ENCODE measurements at places on chromosomes 13 and 19. TPM values are rescaled to one million over a fixed set of nuclear protein-coding genes. Genes with fewer than 3 reads are reported as not detected.

GRCh38 chr13:22828081-22828480 is 352.7 kb upstream of the SGCG start:
- no peak for DNase-seq
- no peak overlapping the region for H3K4me3 ChIP-seq
- no peaks in the 10 kb centered on the region for H3K36me3 ChIP-seq
- no peaks in the 10 kb centered on the region for H3K4me1 ChIP-seq
- H3K27me3 ChIP-seq = no peaks in the 10 kb centered on the region

GRCh38 chr13:71685072-71685471 is 181.9 kb downstream of the DACH1 start:
- H3K36me3 ChIP-seq = no peaks in the 10 kb centered on the region
- H3K4me3 ChIP-seq = no peak overlapping the region
- H3K27me3 ChIP-seq = peaks cover 2% of the 10 kb centered on the region
- DNase-seq = no peak
- H3K27ac ChIP-seq = no peak overlapping the region
- H3K4me1 ChIP-seq = no peaks in the 10 kb centered on the region

DNA sequence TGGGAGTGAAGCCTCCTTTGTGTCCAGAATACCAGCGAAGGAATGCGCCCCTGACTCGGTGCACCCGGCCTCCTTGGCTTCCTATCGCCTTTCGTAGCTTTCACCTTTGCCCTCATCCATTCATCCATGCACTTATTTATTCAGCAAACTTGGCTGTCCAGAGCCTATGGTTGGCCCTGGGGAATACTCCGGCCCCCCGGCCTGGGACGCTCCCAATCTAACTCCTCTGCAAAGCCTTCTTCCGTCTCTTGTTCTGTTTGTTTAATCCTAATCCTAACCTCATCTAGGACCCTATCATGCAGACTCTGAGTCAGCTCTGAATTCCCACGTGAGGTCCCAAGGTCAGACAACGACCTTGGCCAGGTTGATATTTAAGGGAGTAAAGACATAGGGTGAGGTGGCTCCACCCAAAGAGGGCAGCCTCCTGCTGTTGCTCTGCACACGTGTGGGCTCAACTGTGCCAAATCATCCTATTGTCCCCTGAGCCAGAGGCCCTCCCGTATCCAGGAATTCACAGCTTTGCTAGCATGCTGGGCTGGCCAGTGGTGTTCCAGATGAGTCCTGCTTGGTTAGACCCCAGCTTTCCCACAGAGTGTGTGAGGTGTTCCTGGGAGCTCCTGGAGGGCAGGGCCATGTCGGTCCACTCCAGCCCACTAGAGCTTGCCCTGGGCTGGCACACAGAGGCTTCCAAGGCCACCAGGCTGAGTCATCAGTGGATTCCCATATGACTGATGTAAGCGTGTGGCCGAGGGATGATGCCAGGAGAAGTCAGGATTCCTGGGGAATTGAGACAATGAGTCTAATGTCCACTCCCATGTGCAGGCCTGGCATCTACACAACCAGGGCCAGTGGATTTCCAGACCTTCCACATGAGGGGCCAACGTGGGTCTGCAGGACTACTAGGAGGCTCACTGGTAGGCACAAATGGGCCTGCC is 6.5 kb upstream of the CCNE1 start:
- no peaks in the 10 kb centered on the region for H3K4me1 ChIP-seq
- H3K27me3 ChIP-seq = no peaks in the 10 kb centered on the region
- no peaks in the 10 kb centered on the region for H3K36me3 ChIP-seq
- H3K27ac ChIP-seq = no peak overlapping the region
- H3K4me3 ChIP-seq = no peak overlapping the region

- no peak for DNase-seq
- H3K27me3 ChIP-seq = peaks cover 20% of the 10 kb centered on the region
- no peak overlapping the region for H3K27ac ChIP-seq
- H3K4me3 ChIP-seq = no peak overlapping the region
- no peaks in the 10 kb centered on the region for H3K4me1 ChIP-seq
Observed at GRCh38 chr19:13463296-13463695, 43.0 kb downstream of the CACNA1A start.

ZNF607 gene
- total RNA-seq = 6.8 TPM

DNA sequence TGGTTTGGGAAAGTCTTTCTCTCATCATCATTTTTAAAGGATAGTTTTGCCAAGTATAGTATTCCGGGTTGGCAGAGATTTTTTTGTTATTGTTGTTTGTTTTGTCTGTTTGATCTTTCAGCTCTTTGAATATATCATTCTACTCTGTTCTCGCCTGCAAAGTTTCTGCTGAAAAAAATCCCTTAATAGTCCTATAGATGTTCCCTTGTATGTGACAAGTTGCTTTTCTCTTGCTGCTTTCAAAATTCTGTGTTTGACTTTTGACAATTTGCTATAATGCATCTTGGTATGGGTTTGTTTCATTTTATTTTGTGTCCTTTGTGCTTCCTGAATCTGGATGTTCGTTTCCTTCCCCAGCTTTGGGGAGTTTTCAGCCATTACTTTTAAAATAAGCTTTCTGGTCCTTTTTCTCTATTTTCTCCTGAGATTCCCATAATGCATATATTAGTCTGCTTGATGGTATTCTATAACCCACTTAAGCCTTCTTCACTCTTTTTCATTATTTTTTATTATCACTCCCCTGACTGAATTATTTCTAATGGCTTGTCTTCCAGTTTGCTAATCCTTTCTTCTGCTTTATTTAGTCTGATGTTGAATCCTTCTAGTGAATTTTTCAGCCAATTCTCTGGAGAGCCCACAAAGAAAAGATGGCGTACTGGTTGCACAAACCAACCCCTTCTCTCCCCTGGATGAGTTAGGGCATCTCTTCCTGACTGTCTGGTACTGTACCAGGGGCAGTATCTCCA is 14.6 kb downstream of the ZNF569 start:
- no peaks in the 10 kb centered on the region for H3K27me3 ChIP-seq
- no peak for DNase-seq
- H3K27ac ChIP-seq = peak overlapping the region; percentile 22
- H3K4me3 ChIP-seq = no peak overlapping the region
- H3K36me3 ChIP-seq = peaks cover 81% of the 10 kb centered on the region

GRCh38 chr13:40994581-40995230 is 24.4 kb downstream of the ELF1 start:
- peaks cover 16% of the 10 kb centered on the region for H3K4me1 ChIP-seq
- H3K27me3 ChIP-seq = no peaks in the 10 kb centered on the region
- DNase-seq = no peak
- peaks cover 3% of the 10 kb centered on the region for H3K36me3 ChIP-seq
- no peak overlapping the region for H3K27ac ChIP-seq

ZNF837 gene
- 2.5 TPM for total RNA-seq

GRCh38 chr13:65894049-65894448 is 1336.1 kb downstream of the PCDH9 start:
- no peak overlapping the region for H3K4me3 ChIP-seq
- no peak for DNase-seq
- H3K4me1 ChIP-seq = peaks cover 3% of the 10 kb centered on the region
- no peak overlapping the region for H3K27ac ChIP-seq
- H3K27me3 ChIP-seq = no peaks in the 10 kb centered on the region

GRCh38 chr19:53824134-53824611 is at the start of gene NLRP12:
Gene NLRP12, minus strand, starts transcription at chr19:53824314. Its CDS starts 140 bp downstream, at chr19:53824174.
- no peaks in the 10 kb centered on the region for H3K36me3 ChIP-seq
- H3K27ac ChIP-seq = no peak within 1 kb of the TSS
- no peak for DNase-seq
- H3K4me1 ChIP-seq = no peaks in the 10 kb centered on the region
- no peak within 1 kb of the TSS for H3K4me3 ChIP-seq
- peaks cover 7% of the 10 kb centered on the region for H3K27me3 ChIP-seq

DNA sequence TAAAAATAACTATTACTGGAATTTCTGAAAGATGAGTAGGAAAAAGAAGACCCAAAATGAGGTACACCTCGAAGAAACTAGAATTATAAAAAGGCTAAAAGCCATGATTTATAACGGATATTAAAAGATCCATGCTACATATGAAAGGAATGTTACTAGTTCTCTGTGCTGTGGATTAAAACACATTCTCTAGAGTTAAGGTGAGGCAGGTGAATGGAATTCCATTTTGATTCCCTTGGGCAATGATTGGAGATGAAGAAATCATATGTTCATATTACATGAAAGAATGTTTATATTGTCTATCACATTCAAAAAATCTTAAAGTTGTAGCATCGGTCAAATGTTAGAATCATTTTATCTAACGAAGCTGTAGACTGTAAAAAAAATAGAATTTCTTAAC is 783.7 kb downstream of the PCDH9 start:
- no peaks in the 10 kb centered on the region for H3K27me3 ChIP-seq
- DNase-seq = no peak
- H3K36me3 ChIP-seq = no peaks in the 10 kb centered on the region
- peaks cover 10% of the 10 kb centered on the region for H3K4me1 ChIP-seq
- H3K27ac ChIP-seq = no peak overlapping the region

CEACAM7 gene
- total RNA-seq = not detected

- no peaks in the 10 kb centered on the region for H3K36me3 ChIP-seq
- H3K27me3 ChIP-seq = peaks cover 2% of the 10 kb centered on the region
- H3K4me1 ChIP-seq = no peaks in the 10 kb centered on the region
- no peak overlapping the region for H3K27ac ChIP-seq
Observed at GRCh38 chr13:114140906-114141250, 8.5 kb upstream of the RASA3 start.

DNA sequence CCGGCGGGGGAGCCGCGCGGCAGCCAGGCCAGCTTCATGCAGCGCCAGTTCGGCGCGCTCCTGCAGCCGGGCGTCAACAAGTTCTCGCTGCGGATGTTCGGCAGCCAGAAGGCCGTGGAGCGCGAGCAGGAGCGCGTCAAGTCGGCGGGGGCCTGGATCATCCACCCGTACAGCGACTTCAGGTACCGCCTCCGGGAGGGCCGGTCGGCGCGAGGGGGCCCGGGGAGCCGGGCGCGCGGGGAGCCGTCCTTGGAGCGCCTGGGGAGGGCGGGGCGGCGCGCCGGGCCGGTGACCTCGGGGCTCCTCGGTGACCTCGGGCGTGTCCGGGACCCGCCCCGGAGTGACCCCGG is 690 bp downstream of the HCN2 start:
- H3K27me3 ChIP-seq = peaks cover 16% of the 10 kb centered on the region
- H3K27ac ChIP-seq = no peak overlapping the region
- DNase-seq = no peak
- H3K4me3 ChIP-seq = peak overlapping the region; percentile 56
- H3K36me3 ChIP-seq = no peaks in the 10 kb centered on the region

- DNase-seq = no peak
- H3K4me1 ChIP-seq = no peaks in the 10 kb centered on the region
- H3K4me3 ChIP-seq = no peak overlapping the region
- H3K36me3 ChIP-seq = no peaks in the 10 kb centered on the region
- H3K27ac ChIP-seq = no peak overlapping the region
Observed at GRCh38 chr19:30598688-30599087, 226.5 kb downstream of the ZNF536 start.

DNA sequence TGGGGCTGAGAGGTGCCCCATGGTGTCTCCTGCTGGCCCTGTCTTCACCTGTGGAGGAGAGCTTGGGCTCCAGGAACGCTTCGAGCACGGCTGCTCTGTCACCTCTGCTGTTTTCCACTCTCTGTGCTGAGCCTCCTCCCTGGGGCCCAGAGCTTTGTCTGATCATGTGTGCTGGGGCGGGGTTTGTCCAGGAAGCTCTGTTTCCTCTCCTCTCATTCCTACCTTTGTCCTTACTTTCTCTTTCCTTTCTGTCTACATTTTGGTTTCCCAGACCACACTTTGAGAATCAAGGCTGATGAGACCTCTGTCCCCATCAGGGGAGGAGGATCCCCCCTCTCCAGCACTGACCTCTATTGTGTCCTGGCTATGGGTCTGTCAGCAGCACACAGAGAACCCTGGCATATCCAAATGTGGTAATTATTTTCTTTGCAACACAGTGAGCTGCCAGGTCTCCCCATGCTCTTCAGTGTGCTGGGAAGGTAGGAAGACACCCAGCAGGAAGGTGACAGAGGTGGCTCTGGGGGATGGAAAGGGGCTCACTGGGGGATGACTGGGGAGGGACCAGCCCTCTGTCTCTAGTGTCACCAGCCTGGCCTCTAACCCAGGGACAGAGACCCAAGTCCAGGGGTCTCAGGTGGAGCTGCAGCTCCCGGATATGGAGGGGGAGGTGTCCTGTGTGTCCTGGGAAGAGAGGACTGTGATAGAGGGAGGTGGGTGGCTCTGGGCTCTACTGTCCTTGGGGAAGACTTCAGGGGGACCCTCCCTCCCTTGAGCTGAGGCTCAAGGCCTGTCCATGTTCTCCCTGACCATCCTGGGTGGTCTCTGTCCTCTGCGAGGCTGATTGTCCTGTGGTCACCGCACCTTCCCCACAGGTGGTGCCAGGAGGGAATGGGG is at the start of gene CEACAM1:
CEACAM1 (minus strand) TSS at position 128 of the 894 bp plus-strand sequence; CDS start at position 21, 107 bp downstream.
- H3K36me3 ChIP-seq = peaks cover 3% of the 10 kb centered on the region
- H3K4me1 ChIP-seq = no peaks in the 10 kb centered on the region
- no peak within 1 kb of the TSS for H3K27ac ChIP-seq
- H3K27me3 ChIP-seq = peaks cover 10% of the 10 kb centered on the region
- H3K4me3 ChIP-seq = no peak within 1 kb of the TSS

GRCh38 chr13:98142380-98143156 is at the start of gene FARP1:
Gene FARP1, plus strand, starts transcription at chr13:98143094. Its CDS starts 70,149 bp downstream, at chr13:98213243.
- no peaks in the 10 kb centered on the region for H3K36me3 ChIP-seq
- H3K4me3 ChIP-seq = peak within 1 kb of the TSS; percentile 97
- H3K27me3 ChIP-seq = no peaks in the 10 kb centered on the region
- peak within 1 kb of the TSS; percentile 78 for H3K27ac ChIP-seq
- DNase-seq = peak; percentile 91
- peaks cover 35% of the 10 kb centered on the region for H3K4me1 ChIP-seq

DNA sequence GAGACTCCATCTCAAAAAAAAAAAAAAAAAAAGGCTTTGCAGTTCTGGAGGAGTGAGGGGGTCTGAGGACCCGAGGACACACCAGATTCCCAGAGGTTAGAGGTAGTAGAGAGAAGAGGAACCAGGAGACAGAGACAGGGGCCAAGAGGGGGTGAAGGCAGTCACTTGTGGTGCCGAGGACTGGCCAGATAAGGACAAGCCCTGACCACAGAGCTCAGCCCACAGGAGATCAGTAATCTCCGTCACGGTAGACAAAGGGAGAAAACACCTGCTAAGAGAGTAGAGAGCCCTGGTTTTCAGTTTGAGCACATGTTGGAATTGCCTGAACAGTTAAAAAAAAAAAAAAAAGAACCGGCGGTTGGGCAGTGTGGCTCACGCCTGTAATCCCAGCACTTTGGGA is 1.7 kb upstream of the PRAM1 start:
- no peaks in the 10 kb centered on the region for H3K36me3 ChIP-seq
- no peaks in the 10 kb centered on the region for H3K27me3 ChIP-seq
- peak overlapping the region; percentile 22 for H3K4me3 ChIP-seq
- no peak overlapping the region for H3K27ac ChIP-seq
- peaks cover 13% of the 10 kb centered on the region for H3K4me1 ChIP-seq

ZNF491 gene
- 4.2 TPM for total RNA-seq

CDKN2D gene
- total RNA-seq = 12.0 TPM

RAB3A gene
- total RNA-seq = 3.4 TPM

SLC25A41 gene
- 0.20 TPM for total RNA-seq

Measured in chondrocyte (in vitro differentiated cells).